ENCODE measurements at places on chromosomes 2 and 18.
A peak's percentile ranks its signal among the peaks of the same experiment; 100 is the strongest.

GRCh38 chr2:197092431-197092830 lies 165.9 kb upstream of the PGAP1 start:
- no peak for DNase-seq

- no peak for DNase-seq
Observed at GRCh38 chr2:43572244-43572643, 23.6 kb downstream of the THADA start.

- DNase-seq = no peak
Observed at GRCh38 chr2:30374380-30374779, 72.7 kb upstream of the LCLAT1 start.

GRCh38 chr18:48342581-48342980 lies 66.6 kb downstream of the ZBTB7C start:
- no peak for DNase-seq

- DNase-seq = no peak
Observed at GRCh38 chr2:32562906-32563305, 64.9 kb upstream of the TTC27 start.

DNA sequence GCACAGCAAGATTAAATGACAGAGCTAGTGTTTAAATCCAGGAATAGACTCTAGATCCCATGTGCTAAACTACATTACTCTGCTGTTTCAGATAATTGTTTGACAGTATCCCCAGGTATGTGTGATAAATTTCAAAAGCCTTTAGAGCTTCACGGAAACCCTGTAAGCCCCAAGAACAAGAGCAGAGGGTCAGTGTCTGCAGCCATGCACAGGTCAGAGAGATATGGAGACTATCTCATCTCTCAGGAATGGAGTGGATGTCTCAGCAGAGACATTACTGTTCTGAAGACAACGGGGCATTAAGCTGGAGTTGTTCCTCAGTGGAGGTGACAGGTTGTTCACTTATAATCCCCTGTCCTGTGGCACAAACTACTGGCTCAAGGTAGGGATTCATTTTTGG lies 139.1 kb upstream of the FOSL2 start:
- no peak for DNase-seq

DNA sequence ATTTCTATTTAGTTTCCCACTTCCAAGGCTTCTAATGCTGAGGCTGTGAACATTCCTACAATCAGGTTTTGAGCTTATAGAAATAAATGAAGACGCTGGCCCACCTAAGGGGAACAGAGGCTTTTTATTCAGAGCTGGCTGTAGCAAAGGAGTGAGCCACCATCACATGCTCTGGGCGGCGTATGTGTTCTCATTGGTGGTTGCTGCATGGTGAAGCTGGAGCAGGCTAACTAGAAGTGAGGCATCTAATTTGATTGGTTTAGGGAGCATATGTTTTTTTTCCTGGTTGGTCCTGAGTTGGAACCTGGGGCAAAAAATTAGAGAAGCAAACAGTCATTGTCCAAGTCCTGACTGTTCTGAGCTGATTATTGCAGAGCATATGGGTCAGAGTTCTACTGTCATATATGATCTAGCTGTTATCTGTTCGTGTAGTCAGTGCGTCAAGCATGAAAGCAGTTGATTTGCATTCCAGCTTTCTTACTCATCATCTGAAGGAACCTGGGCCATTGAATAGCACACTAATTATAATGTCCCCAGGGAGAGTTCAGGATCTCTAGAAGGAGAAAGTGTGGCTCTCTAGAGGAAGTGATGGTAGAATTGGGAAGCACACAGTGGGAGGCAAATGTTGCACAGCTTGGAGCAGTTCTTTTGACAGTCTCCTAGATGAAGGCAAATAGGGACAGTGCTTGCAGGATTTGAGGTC lies 279.6 kb downstream of the PARD3B start:
- DNase-seq = no peak

DNA sequence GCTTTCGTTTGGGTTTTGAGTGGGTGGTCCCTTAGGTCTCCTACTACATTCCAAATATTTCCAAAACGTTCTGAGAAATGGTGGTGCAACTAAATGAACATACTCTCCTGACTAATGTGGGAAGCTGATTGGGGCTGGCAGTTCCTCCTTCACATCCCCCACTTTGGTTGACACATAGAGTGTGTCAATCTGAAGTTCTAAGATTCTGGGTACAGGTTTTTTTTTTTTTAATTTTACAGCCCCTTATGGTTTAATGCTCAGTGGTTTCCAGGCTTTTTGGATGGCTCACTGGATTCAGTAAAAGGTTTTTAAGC lies 58.4 kb upstream of the ITGB6 start:
- DNase-seq = no peak

GRCh38 chr2:236965021-236965840 lies 120.5 kb upstream of the COPS8 start:
- peak; percentile 45 for DNase-seq

DNA sequence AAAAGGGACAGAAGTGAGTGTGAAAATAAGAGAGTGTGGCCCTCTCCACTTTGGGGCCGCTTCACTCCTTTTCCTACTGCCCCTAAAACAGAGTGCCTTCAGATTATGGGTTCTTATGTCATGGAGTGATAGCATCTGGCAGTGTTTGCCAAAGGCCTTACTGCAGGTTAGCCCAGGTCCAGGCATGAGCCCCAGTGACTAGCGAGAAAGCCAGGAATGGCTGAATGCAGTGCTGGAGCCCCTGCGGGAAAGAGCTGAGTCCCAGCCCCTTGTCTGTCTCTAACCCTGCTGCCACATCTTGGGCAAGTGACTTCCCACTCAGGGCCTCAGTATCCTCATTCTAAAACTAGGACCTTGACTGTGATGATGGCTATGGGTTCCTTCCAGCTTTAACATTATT lies 6.0 kb downstream of the IGFBP5 start:
- DNase-seq = no peak

GRCh38 chr2:11498543-11499034 lies 32.6 kb upstream of the E2F6 start:
- no peak for DNase-seq

- DNase-seq = no peak
Observed at GRCh38 chr2:109721135-109721534, 73.0 kb upstream of the RGPD5 start.

- no peak for DNase-seq
Observed at GRCh38 chr2:204325468-204325867, 219.8 kb upstream of the PARD3B start.

- no peak for DNase-seq
Observed at GRCh38 chr2:154556607-154557006, 141.9 kb upstream of the KCNJ3 start.

- no peak for DNase-seq
Observed at GRCh38 chr2:197088694-197089093, 162.2 kb upstream of the PGAP1 start.

DNA sequence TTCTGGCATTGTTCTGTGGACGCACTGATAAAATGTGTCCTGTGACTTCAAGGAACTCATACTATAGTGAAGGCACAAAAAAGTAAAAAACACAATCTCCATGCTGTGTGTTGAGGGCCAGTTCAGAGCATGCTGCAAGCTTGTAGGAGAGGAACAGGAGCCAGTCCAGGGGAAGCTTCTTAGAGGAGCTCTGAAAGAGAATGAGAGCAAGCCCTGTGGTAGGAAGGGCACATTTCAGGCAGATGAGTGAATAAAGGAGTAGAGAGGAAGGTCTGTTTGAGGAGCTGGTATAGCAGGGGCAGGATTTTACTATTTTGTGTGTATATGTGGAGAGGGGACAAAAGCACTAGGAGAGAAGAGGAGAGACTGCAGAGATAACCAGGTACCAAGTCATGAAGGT lies 478.3 kb downstream of the ZEB2 start:
- DNase-seq = no peak

- DNase-seq = no peak
Observed at GRCh38 chr2:233285921-233286320, 21.7 kb upstream of the SAG start.

- DNase-seq = no peak
Observed at GRCh38 chr2:46384457-46384815, 87.2 kb downstream of the EPAS1 start.

- DNase-seq = no peak
Observed at GRCh38 chr2:55236992-55237543, 4.6 kb downstream of the RPS27A start.

DNA sequence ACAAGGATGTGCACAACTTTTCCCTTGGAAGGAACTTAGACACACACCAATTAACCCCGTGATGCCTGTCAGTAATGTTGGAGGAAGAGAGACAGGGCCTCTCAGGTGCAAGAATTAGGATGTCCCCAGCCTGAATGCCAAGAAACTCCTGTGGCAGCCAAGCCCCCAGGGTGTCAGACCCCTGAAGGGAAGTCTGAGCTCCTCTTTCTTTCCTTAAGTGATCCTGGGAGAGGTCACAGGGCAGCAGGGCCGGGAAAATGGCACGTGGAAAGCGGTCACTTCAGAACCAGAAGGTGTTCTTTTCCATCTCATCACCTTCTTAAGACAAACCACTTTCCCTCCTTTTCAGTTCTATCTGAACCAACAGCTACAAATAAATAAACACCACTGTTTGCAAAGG lies 185.9 kb downstream of the ANAPC1 start:
- DNase-seq = no peak

DNA sequence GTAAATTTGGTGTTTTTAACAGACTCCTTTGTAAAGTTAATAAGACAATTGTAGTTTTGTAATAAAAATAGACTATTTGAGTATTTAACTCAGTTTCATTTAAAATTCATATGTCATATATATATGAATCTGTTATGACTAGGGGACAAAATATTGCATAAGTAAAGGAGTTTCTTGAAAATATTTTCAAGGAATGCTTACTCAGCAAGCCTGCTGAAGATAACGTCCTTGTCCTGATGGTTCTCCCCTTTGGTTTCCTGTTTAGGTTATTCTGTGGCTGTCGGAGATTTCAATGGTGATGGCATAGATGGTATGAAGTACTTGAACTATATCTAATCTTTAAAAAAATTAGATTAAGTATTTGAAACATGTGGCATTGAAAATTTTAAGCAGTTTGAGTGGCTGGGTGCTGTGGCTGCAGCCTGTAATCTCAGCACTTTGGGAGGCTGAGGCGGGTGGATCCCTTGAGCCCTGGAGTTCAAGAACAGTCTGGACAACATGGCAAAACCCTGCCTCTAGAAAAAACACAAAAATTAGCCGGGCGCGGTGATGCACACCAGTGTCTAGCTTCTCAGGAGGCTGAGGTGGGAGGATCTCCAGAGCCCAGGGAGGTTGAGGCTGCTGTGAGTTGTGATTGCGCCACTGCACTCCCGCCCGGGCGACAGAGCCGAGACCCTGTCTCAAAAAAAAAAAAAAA lies 47.1 kb downstream of the ITGAV start:
- no peak for DNase-seq

- DNase-seq = no peak
Observed at GRCh38 chr2:151029406-151030157, 232.1 kb downstream of the RBM43 start.

DNA sequence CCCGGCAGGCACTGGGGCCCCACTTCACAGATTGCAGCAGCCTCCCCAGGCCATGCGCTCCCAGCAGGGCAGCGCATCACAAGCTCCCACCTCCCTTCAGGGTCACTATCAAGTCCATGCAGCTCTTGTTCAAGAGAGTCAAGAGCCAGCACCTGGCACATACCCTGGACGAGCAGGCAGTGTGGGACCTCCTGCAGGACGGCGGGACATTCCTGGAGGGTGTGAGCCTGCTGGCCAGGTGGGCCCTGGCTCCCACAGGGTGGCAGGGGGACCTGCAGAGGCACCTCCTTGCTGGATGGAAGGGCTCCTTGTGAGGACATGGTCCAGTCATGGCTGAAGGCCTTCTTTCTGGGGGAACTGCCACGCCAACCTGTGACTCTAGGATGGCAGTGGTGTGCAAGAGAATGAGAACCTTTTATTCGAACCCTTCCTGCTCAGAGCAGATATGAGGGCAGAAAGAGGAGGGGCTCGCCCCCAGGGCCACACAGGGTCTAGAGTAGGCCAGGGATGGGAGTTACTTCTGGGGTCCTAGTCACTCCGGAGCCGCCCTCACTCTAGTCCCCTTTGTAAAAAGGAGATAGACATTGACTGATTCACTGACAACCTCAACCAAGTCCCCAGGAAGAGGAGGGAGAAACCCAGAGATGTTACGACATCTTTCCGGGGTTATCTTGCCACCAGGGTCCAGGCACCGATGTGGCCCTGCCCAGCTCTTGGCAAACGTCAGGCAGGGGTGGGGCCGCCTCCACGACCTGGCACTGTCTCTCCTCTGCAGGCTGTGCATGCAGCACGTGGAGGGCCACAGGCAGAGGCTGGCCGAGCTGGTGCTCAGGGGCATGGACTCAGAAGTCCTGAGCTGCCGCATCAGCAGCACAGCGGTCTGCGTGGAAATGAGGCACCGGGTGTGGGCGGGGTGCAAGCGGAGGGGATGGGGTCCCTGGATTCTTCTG lies 31.3 kb downstream of the HJURP start:
- DNase-seq = peak; percentile 77

- DNase-seq = no peak
Observed at GRCh38 chr2:146661473-146662096, 1183.2 kb upstream of the ACVR2A start.

DNA sequence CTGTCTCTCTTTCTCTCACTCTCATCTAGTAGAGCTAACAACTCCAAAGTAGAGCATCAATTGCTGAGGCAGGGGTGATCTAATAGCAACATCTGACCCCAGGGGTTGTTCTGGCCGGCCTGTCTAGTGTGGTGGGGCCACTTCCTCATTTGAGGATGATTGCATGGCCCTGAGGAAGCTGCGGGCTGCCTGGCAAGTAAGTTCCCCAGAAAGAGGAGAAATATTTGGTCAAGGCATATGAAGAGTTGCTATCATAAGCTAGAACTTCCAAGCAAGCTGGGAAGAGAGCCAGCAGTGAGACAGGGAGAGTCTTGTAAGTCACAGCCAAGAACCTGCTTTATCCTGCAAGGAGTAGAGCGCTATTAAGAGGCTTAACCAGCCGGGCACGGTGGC lies 50.8 kb upstream of the TMEM87B start:
- peak; percentile 65 for DNase-seq

GRCh38 chr2:104701411-104701911 lies 152.5 kb upstream of the POU3F3 start:
- DNase-seq = no peak

GRCh38 chr2:234635284-234635683 lies 138.4 kb upstream of the ARL4C start:
- DNase-seq = no peak

GRCh38 chr2:96163768-96164429 lies 18.7 kb upstream of the DUSP2 start:
- DNase-seq = peak; percentile 93

- no peak for DNase-seq
Observed at GRCh38 chr2:37348155-37348554, 3.7 kb downstream of the QPCT start.

- DNase-seq = no peak
Observed at GRCh38 chr2:236715491-236715961, 145.9 kb downstream of the ACKR3 start.

Data from Peyer's patch (tissue), 4 donors.